Foreskin keratinocyte (primary cell): ENCODE measurements at places on chromosomes 6 and 20. TPM values are rescaled to one million over a fixed set of nuclear protein-coding genes. Genes with fewer than 3 reads are reported as not detected.

Gene C6orf141
- 19.8 and 21.2 TPM in 2 replicates for total RNA-seq

Gene ADAM33
- not detected in 2 replicates for total RNA-seq

Gene BMP2
- 7.3 and 8.2 TPM in 2 replicates for total RNA-seq

Gene SNHG17
- total RNA-seq, result 30.6 and 46.9 TPM in 2 replicates

Gene TMEM74B
- total RNA-seq, result 0.18 TPM in 1 of 2 replicates, not detected in the other

Gene FERMT1
- 138 and 276 TPM in 2 replicates for total RNA-seq

Gene PKIB
- 1.4 and 2.9 TPM in 2 replicates for total RNA-seq

Gene TMEM30A
- total RNA-seq, result 69.1 and 72.1 TPM in 2 replicates

Gene RSPO3
- total RNA-seq, result not detected in 2 replicates

Gene FGD2
- 0.07 and 0.14 TPM in 2 replicates for total RNA-seq

Gene PDE10A
- total RNA-seq, result not detected in 2 replicates

Gene OR2B6
- not detected in 2 replicates for total RNA-seq

Gene WFDC12
- total RNA-seq, result 0.18 and 0.61 TPM in 2 replicates

Gene TSBP1
- total RNA-seq, result not detected in 2 replicates

Gene CNKSR3
- 2.4 and 3.2 TPM in 2 replicates for total RNA-seq

Gene IL17A
- not detected in 2 replicates for total RNA-seq

Gene EYA4
- total RNA-seq, result not detected in 2 replicates

Gene PRR18
- not detected in 2 replicates for total RNA-seq

Gene ALDH8A1
- total RNA-seq, result 0.04 TPM in 1 of 2 replicates, not detected in the other

Gene RAB44
- total RNA-seq, result 0.03 TPM in 1 of 2 replicates, not detected in the other

Gene LPA
- total RNA-seq, result not detected in 2 replicates

Gene RWDD2A
- total RNA-seq, result 1.1 TPM in 2 replicates
